ENCODE measurements at places on chromosomes 13 and 19. TPM values are rescaled to one million over a fixed set of nuclear protein-coding genes. Genes with fewer than 3 reads are reported as not detected.

Gene ZNF492
- total RNA-seq: not detected

Gene CGB2
- not detected for total RNA-seq

Gene SPIB
- not detected for total RNA-seq

Gene ZNF850
- 0.43 TPM for total RNA-seq

Gene KISS1R
- total RNA-seq: 0.43 TPM

Gene YJEFN3
- 0.72 TPM for total RNA-seq

Gene RB1
- 25.8 TPM for total RNA-seq

Gene FUT6
- total RNA-seq: 2.8 TPM

Gene SLITRK5
- under 0.01 TPM for total RNA-seq

Measured in tracheal epithelial cell (primary cell).